ENCODE measurements at places on chromosomes 5 and 9. TPM values are rescaled to one million over a fixed set of nuclear protein-coding genes. Genes with fewer than 3 reads are reported as not detected.

GRCh38 chr5:95069948-95070347 is 214.9 kb downstream of the MCTP1 start:
- DNase-seq: no peak

DNA sequence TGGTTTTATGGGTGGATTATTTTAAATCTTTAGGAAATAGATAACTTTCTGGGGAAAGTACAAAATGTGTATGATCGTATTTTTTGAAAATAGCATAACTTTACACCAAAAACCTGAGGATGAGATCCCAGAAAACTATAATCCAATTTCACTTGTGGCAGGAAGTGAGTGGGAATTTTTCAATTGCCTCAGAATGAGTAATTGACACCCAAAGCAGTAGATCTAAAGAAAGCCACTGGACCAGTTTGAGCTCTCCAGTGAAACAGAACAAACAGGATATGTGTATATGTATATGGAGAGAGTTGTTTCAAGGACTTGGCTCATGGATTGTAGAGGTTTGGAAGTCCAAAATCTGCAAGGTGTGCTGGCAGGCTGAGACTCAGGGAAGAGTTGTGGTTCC is 109.2 kb upstream of the SHB start:
- DNase-seq: no peak

DNA sequence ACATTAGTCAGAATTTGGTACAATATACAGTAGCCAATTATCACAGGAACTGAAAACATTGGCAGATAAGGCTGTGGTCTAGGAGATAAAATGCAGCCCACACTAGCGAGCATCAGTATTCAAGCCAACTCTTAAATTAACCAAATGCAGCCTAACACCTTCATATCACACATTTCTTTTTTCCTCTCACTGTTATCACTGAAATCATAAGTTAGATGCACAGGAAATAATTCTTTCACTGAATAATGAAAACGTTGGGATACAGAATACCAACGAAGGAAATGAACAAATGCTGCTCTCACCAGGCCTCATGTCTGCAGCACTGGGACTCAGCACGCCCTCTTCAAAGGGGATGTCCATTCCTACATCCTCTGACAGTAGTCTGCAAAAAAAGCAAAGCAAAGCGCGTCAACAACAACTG is 109.1 kb upstream of the PCA3 start:
- no peak for DNase-seq

- DNase-seq: no peak
Observed at GRCh38 chr9:116635908-116636307, 51.2 kb upstream of the TRIM32 start.

DNA sequence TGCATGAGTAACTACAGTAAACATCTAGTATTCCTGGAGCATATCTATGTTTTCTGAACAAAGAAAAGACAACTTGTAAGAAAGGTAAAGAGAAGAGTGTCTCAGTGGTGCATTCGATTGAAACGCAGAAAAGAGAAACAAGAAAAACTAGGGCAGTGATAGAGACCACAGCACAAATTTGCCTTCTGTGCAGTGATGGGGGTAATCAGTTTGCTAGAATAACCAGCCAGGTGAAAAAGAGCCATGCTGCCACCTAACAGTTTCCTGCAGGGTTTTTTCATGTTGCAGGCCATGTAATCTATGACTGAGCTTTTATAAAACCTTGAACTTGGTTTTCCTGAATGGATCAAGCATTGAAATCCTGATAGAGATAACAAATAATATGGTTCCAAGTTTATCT is 198.4 kb upstream of the MEF2C start:
- no peak for DNase-seq

- DNase-seq: no peak
Observed at GRCh38 chr5:157046041-157046440, 12.9 kb downstream of the HAVCR1 start.

DNA sequence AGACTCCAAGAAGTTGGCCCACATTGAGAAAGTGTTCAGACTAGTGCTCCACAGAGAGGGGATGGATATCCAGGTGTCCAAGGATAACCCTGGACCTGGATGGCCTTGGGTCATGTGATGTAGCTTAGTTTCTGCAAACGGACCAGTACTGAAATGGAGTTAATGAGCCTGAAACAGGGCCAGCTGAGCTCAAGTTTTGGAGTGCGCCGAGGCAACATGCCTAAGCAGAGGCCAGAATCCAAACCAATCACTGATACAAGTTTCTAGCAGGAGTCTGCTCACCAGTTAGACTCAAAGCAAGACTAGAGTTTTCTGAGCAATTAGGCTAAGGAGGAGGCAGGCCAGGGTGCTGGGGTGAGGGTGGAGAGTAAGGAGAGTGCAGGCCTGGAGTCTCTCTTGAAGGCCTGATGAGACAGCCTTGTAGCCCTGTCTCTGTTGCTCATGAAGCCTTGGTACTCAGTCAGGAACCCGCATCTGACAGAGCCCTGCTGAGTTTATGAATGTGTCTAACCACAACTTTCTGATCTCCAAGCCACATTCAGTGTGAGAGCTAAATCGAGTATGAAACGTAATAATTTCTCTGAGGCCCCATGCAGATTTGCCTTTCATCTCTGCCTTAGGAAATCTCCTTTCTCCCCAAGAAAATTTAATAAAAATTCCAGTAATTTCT is 68.9 kb upstream of the EQTN start:
- no peak for DNase-seq

DNA sequence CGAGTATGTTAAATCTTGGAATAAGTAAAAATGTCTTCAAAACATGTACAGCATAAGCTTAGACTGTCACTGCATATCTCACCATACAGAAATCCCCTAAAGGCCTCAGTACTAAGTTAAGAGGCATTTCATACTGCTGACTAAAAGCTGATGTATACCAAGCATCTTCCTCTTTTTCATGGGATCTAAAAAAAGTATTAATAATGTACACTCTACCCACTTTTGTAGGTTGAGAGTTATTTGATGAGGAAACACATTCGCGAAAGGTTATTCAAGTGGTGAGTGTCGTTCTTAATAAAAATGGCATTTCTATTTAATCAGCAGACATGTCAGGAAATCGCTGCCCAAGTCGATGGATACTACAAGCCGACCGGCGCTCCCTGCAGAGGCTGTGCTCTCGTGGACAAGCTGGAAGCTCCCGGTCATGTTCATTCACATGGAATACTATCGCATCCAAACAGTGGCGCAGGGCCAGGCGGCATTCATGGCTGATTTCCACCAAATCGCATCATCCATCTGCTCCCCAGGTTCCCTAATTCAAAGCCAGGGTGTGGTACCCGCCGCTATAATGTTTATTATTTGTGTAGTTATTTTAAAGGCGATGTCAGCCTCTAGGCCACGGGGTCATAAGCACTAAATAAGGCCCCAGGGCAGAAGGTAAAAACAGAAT is 724 bp downstream of the SGTB start:
- DNase-seq: no peak

DNA sequence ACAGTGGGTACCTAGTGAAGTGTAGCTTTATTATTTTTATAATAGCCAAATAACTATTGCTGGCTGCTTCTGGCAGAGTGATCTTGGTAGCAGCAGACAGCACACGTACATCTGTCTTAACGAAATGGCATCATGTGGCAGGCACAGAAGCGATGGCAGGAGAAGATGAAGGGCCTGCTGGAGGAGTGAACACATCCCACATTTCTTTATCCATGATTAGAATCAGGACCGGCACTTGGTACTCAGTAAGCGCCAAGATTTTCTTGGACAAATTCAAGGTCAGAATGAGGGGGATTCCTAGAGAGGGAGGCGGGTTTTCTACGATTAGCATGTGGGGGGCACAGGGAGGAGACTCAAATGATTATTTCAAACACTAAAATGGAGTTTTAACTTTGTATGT is 23.0 kb upstream of the ZNF366 start:
- DNase-seq: no peak

- DNase-seq: no peak
Observed at GRCh38 chr5:123455095-123455494, 31.9 kb upstream of the CEP120 start.

CCL28 gene
- not detected for total RNA-seq

DAB2IP gene
- total RNA-seq: 41.4 TPM

LMAN2 gene
- 119 TPM for total RNA-seq

COL27A1 gene
- 22.8 TPM for total RNA-seq

PLCXD3 gene
- 0.10 TPM for total RNA-seq

GARNL3 gene
- 17.3 TPM for total RNA-seq

PCDHGB3 gene
- total RNA-seq: 1.3 TPM

GRIA1 gene
- 1.1 TPM for total RNA-seq

Measured in H1 (cell line).